NCI-H1436 treated with DMSO at 0.1 percent for 48 hours (cell line): ENCODE measurements at places on chromosomes 7 and 10.

DNA sequence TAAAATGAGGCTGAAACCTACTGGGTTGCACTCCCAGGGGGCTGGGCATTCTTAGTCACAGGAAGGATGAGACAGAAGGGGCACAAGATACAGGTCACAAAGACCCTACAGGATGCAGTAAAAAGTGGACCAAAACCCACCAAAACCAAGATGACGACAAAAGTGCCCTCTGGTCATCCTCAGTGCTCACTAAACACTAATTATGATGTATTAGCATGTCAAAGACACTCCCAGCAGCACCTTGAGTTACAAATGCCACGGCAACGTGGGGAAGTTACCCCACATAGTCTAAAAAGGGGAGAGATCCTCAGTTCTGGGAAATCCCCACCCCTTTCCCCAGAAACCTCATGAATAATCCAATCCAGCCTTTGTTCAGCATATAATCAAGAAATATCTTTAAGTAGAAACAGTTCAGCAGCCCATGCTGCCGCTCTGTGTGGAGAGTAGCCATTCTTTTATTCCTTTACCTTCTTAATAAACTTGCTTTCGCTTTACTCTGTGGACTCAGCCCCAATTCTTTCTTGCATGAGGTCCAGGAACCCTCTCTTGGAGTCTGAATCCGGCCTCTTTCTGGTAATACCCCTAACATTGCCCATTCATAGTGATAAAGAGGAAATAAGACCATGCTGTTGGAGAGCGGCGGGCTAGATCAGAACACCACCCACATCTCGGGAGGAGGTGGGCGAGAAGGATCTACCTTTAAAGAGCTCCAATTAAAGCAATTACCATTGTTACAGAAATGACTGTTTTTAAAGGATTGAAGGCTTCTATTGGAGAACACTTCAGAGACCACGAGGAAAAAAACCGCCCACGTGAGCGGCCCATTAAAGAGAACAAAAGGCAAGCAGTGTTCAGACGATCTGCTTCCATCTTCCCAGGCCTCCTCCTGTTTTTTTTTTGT is 170.9 kb downstream of the USP6NL start:
- DNase-seq = no peak

DNA sequence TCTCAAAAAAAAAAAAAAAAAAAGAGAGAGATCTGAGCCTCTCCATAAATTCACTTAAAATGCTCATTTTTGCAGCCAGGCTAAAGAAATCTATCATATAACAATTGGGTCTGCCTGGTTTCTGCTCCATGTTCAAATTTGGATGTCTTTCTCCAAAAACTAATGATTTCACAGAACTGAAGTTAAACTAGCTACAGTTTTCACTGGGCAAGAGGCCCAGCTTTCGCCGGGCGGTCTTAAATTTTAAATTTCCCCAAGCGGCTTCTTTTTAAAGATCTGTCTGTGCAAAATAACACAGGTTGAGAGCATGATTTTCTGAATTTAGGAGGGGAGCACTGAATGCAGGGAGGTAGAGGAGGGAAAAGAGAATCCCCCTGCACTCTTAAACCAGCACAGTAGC is 603.4 kb downstream of the KCNMA1 start:
- no peak for DNase-seq

GRCh38 chr10:6388261-6388893 is 185.6 kb downstream of the PFKFB3 start:
- no peak for DNase-seq

- no peak for DNase-seq
Measured at GRCh38 chr7:73909051-73909941, 48.3 kb downstream of the TMEM270 start.

DNA sequence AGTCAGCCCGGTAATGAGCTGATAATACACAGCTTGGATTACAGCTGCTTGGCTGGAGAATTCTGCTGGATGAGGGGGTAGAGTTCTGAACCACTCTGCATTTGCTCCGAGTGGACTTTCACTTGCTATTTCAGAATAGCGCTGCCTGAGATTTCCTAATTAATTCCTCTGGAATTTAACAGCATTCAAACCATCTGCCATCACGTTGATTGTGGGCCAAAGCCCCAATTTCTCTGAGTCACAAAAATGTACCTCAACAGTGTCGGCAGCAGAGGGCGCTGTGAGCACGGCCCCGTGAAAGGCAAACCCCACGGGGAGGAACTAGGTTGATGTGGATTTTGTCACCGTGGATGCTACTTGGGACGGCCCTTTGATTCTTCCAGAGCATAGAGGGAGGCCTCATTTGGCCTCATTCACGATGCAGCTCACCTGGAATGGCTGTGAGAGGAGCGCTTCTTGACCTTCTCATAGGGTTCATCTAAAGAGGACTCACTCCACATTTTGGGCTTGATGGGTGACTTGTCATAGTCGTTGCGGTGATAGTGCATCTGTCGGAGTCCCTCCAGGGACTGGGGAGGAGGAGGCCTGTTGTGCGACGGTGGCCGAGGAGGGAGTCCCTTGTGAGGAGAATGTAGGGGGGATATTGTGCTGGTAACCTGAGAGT is 73.3 kb downstream of the PRPF18 start:
- DNase-seq = no peak

- no peak for DNase-seq
Measured at GRCh38 chr10:33298893-33299292, 35.6 kb downstream of the NRP1 start.

DNA sequence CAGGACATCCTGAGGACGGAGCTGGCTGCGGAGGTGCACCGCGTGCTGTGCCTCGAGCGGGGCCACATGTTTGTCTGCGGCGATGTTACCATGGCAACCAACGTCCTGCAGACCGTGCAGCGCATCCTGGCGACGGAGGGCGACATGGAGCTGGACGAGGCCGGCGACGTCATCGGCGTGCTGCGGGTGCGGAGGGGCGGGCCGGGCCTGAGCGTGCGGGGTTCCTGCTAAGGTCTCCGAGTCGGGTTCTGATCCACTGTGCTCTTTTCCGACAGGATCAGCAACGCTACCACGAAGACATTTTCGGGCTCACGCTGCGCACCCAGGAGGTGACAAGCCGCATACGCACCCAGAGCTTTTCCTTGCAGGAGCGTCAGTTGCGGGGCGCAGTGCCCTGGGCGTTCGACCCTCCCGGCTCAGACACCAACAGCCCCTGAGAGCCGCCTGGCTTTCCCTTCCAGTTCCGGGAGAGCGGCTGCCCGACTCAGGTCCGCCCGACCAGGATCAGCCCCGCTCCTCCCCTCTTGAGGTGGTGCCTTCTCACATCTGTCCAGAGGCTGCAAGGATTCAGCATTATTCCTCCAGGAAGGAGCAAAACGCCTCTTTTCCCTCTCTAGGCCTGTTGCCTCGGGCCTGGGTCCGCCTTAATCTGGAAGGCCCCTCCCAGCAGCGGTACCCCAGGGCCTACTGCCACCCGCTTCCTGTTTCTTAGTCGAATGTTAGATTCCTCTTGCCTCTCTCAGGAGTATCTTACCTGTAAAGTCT is 10.4 kb downstream of the ATG9B start:
- no peak for DNase-seq

- no peak for DNase-seq
Measured at GRCh38 chr10:117741524-117741923, 199.0 kb downstream of the EMX2 start.

DNA sequence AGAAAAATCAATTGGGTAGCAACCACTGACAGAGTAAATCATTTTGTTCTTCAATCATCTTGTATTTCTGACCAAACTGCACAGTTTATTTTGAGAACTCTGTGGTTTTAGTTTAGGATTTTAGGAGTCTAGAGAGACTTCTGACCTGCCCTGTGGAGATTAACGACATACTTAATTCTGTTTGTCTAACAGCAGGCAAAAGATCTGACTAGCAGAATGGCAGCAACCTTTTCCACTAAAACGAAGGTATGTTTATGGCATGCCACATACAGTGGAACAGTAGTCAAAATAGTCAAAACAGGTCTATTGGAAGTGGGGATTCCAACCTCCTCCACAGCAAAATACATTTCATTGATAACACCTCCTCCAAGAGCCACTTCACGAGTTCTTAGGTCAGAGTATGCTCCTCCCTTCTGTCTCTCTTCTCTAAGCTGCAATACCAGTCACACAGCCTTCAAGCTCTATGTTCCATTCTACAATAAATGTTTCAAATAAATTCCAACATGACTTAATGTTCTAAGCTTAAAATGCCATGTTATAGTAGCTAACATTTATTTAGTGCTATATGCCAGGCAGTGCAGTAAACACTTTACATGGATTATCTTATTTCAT is 34.4 kb downstream of the NRCAM start:
- no peak for DNase-seq

DNA sequence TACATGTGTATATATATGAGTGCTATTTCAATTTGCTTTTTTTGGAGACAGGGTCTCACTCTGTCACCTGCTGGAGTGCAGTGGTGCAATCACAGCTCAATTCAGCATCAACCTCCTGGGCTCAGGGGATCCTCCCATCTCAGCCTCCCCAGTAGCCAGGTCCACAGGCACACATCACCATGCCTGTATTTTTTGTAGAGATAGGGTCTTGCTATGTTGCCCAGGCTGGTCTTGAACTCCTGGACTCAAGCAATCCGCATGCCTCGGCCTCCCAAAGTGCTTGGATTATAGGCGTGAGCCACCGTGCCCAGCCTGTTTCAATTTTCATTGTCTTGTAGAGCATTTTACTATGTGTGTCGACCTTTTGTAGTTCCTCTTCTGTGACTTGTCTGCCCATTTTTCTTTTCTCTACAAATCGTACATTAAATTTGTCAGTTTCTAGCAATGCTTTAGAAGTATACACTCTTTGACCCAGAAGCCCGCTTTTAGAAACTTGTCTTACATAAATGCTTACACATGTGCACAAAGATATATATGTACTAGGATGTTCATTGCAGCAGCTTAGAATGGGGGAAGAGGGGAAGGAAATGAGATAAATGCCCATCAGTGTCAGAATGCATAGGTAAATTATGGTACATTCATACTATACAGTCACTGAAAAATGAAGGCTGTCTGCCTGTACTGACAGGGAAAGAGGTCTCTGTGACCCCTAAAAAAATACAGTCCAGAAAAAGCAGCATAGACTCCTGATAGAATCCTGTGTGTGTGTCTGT is 12.2 kb upstream of the RFC2 start:
- DNase-seq = no peak

DNA sequence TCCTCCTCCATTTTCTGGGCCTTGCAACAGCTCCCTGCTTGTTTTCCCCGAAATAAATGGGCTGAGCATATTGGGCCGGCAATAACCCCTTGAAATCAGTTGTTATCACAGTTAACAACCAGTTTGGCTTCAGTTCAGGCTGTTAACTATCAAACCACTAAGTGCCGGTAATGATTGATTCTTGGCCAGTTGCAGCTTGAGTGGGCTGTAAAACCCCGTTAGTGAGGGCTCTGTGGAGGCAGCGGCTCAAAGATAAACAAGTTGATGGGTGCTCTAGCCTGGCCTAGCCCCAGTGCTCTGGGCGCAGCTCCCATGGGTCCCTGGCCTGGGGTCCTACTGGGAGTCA is 8.3 kb downstream of the FGF8 start:
- DNase-seq = no peak

GRCh38 chr7:112495810-112496462 is 15.1 kb downstream of the LSMEM1 start:
- peak; percentile 20 for DNase-seq

- no peak for DNase-seq
Measured at GRCh38 chr10:112981553-112981952, 31.5 kb downstream of the TCF7L2 start.

DNA sequence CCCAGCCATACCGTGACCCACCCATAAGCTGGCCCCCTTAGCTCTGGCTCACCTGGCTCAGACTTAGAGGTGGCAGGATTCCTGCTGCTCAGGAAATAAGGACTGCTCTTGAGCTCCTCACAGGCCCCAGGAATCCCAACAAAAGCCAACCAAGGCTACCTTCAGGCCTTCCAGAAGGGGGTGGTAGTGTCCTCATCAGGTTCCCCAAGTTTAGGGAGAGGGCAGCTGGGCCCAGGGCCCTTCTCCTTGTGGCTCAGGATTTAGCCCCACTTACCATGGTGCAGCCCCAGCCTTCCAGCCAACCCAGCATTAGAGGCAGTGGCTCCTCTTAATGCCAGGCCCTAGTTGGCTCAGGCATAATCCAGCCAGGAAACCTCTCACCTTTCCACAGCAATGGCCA is 23.5 kb downstream of the NPFFR1 start:
- DNase-seq = no peak

- DNase-seq = no peak
Measured at GRCh38 chr10:32949221-32949678, 8.8 kb downstream of the ITGB1 start.

DNA sequence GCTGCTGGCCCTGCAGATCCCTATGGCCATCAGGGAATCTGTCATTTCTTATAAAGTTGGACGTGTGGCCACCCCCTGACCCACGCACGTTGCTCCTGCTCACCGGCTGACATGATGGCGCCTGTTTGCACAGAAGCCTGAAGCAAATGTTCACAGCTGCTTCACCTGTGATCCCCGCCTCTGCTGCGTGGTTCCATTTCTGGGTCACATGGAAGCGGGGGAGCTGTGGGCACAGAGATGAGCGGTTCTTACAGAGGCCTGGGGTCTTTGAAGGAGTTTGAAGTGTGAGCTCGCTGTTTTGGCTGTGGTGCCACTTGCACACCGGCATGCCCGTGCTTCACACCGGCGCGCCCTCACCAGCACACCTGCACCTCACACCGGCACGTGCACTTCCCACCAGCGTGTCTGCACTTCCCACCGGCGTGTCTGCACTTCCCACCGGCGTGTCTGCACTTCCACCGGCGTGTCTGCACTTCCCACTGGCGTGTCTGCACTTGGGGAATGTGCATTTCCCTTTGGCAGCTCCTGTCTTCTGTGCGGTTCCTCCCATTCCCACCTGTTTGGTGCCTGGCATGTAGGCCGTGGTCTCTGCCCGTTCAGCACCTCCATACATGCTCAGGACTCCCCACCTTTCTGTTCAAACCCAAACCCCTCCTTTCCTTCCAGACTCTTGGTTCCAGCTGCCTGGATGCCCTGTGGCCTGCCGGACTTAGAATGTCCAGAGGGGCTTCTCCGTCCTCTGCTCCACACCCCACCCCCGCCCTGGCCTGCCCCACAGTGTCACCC is 86.7 kb downstream of the INPP5A start:
- DNase-seq = no peak

DNA sequence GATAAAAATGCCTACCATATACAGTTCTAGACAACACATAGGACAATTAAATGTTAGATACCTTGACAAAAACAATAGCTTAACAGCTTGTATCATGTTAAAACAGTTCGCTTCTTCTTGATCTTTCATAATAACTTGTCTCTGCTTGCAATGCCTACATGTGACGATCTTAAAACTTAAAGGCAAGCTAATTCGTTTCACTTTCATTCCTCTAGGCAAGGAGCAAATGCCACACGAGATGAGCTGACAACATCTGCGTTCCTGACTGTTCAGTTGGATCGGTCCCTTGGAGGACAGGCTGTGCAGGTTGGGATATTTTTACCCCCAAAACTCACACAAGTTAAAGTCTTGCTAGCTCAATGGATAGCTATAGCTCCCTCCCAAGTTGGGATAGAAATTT is 51.6 kb upstream of the ARL4A start:
- DNase-seq = no peak

DNA sequence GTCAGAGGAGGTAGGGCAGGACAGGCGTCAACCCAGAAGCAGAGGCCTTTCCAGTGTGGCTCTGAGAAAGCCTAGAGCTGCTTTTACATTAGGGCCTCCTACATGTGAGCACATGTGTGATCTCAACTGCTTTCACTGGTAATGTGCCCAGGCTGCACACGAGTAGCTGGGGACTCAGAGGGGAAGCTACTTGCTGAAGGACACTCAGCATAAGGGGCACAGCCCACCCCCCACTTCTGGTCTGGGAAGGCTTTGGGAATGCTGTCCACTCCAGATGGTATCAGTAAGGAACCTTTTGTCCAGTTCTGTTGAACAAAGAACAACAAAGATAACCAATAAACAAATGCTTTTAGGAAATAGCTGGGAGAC is 18.9 kb downstream of the PRF1 start:
- no peak for DNase-seq
